ENCODE measurements at places on chromosomes 3 and 15. TPM values are rescaled to one million over a fixed set of nuclear protein-coding genes. Genes with fewer than 3 reads are reported as not detected.

GRCh38 chr15:88769161-88769971 lies 33.9 kb upstream of the ACAN start:
- DNase-seq = no peak

DNA sequence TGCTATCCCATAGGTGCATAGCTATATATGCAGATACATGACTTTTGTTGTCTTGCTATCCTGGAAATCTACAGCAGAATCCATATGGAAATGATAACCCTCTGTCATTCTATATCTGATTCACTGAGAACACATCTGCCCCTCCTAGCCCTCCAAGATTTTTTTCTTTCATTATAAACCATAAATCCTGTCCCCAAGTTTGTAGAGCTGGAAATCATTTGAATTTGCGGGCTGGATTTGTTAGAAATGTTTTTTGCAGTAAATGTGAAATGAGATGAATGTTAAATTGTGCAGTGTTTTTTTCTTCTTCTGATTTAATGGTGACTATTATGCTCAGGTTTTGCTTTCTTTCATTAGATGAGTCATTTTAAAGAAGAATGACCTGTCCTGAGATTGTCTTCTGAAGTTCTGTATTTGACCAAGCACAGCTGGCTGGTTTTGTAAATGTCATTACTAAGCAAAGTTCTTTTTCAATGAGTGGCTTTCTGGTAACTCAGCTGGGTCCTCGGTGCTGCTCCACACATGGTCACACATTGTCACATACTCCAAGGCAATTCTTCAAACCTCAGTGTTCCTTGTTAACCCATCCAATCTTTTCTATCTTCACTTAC lies 25.3 kb upstream of the ABHD17C start:
- DNase-seq = no peak

GRCh38 chr3:150771600-150771999 lies 8.6 kb upstream of the SIAH2 start:
- DNase-seq = no peak

DNA sequence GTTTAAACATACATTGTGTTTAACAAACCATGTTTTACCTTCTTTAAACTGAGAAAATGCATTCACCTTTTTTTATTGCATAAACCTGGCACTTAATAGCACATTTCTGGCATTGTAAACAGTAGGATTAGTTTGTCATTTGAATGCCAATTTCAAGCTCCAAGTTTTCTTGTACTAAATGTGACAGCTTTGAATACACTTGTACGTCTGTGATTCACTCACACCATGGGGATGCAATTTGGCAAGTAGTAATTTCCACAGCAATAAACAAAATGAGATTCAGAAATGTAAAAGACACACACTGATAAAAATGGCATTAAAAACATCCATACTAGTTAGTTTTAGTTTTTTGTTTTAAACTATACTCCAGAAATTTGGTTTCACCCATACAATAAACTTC lies 598.9 kb downstream of the SI start:
- DNase-seq = no peak

GRCh38 chr15:90143166-90143655 lies 40.9 kb upstream of the IDH2 start:
- DNase-seq = peak; percentile 50

GRCh38 chr15:31801152-31801551 lies 229.2 kb upstream of the CHRNA7 start:
- DNase-seq = no peak

DNA sequence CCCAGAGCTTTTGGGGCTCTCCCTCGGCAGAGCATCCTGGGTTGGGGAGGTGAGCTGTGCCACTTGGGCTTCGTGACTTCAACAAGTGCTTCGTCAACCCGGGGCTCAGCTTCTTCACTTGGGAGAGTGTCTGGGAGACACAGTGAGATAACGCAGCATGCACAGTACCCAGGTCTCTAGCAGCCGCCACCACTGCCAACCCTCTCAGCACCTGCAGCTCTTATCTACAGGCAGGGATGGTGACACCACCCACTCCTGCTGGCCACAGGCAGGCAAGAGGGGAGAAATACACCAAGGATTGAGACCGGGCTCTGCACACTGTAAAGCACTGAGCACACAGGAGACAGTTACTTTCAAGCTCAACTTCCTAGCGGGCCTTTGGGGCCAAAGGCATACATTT lies 11.6 kb downstream of the TKT start:
- no peak for DNase-seq

GRCh38 chr3:184145111-184145524 lies 10.0 kb downstream of the EIF2B5 start:
- DNase-seq = peak; percentile 26

- no peak for DNase-seq
Measured at GRCh38 chr15:86615816-86616215, 536.1 kb downstream of the AGBL1 start.

DNA sequence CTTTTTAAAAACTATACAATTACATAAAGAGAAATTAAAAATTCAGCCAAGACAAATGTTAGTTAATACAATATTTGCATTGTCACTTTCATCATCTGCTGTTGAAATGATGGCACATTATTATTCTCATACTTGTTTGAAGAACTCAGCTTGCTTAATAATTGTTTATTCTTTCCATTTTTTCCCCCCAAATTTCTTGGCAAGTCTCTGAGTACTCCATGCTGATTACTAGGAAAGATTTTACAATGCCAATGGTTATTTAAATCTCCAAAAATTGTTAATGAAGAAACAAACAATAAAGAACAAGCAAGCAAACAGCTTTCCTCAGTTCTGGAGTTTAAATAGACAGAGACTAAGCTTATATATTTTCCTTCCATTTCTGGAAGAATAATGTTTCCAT lies 15.1 kb upstream of the STXBP5L start:
- no peak for DNase-seq

GRCh38 chr3:51747840-51748239 lies 31.2 kb downstream of the IQCF6 start:
- DNase-seq = no peak

DNA sequence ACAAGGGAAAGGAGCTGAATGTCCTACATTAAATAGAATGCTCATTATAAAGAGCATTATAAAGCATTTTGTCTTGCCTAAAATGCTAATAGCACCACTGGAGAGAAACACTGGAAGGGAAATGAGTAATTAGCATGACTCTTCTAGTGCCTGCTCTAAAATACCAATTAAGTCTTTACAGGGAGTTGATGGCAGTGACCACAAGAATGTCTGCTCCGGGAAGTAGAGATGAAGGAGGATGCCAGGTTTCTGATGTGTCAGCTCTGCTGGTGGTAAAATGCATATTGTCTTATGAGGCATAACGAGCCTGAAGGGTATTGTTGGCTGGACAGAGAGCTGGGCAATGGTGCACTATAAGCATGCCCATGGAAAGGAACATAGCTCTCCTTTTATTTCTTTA lies 49.5 kb downstream of the MYLK start:
- DNase-seq = no peak

DNA sequence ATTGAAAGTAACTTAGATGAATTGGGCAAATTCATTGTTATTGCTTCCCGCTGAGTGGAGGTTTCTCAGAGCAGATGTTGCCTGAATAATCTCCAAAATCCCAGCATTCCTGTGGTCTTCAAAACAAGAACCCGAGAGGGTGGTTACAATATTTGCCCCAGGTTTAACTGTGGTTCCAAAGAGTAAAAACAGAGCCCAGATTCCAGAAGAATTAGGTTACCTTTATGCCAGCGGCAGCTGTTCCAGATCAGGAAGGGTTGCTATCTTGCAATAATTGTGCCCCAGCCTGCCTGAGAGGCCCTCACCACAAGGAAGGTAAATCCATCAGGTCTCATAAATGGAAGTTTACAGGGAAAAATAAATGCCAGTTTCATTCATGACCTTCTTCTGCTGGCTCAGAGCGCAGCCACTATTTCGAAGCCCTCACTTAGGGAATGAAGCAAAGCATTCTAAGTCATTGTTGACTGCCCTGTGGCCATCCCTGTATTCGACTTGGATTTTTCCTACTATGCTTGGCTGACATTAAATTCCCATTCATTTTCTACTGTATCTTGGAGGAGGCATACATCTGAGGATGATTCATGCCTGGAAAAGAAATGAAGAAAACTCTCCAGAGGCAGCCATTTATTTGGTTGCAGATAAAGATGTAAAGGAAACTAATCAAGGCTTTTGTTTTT lies 54.6 kb downstream of the SSUH2 start:
- DNase-seq = no peak

DNA sequence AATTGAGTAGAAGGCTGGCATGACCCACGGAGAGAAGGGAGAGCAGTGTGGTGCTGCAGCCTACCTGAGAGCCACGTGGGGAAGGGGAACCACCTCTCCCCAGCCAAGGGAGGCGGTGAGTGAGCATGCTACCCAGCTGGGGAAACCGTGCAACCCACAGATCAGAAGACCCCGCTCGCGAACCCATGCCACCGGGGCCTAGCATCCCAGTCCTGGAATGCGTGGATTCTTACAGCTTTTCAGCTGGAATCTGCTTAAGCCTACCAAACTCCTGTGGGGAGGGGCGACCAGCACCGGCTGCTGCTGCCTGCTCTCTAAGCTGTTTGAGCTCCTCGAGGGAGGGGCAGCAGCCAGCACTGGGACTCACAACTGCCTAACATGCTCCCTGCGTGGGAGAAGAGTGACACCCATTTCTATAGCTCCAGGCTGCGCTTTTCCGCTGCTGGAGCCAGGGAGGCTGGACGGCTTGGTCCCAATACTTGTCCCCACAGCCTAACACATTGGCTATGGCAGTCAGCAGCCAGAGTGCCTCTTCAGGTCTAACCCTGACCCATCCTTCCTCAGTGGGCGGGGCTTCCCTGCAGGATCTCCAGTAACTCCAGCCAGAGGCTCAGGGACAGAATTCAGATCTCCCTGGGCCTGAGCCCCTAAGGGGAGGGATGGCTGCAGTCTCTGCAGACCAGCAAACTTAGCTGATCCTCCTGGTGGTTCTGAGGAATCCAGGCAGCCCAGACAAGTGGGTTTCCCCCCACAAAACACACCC lies 20.0 kb upstream of the TEX55 start:
- DNase-seq = no peak

- no peak for DNase-seq
Measured at GRCh38 chr15:57460208-57460816, 84.0 kb downstream of the CGNL1 start.

DNA sequence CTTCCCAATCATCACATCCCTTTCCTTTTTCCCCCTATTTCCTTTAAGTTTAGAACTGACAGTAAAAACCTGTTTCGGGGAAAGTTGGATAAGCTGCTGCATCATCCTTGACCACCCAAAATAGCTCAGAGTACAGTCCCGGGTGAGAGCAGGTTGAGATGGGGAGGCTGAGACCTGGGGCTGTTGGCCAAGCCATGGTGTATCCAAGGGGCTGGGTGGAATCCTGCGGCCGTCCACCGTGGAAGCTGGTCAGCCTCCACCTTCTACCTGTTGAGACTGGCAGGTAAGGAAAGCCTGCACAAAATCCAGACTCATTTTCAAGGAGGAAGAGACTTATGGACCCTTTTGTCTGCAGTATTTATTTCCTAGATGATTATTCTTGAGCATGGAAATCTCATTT lies 128.2 kb upstream of the PLXNA1 start:
- DNase-seq = no peak

DNA sequence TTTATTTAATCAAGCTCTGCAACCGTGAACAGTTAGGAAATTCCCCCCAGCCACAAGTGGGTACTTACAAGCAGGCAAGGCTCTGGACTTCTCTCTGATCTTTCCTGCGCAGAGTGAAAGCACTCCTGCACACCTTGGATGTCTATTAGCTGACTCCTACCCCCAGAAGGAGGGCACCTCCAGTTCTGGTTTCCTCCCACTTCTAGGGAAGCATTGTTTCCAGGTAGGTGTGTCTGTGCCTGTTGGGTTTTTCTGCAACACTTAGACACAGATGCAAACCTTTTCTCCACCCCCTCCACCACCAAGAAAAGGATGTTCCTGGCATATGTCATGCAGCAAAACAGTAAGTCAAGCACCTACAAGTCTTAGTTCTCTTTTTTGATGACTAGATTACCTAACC lies at the start of gene ZBED2:
TSS of gene ZBED2 (minus strand) at position 115 of the 400 bp plus-strand sequence. CDS start 1,145 bp downstream, outside the sequence.
- no peak for DNase-seq

DNA sequence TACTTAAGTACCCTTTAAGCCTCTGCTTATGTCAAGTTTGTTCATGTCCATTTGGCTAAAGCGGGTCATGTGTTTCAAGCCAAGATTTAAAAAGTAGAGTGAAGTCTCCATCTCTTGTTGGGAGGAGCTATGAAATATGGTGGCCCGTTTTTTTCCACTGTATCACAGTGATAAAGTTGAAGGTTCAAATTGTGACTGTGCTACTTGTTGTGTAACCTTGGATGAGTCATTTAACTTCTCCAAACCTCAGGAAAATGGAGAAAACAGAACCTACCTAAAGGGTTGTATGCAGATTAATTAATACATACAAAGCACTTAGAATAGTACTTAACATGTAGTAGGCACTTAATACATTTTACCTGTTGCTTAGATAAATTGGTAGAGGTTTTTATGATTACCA lies 43.4 kb downstream of the SNAPC5 start:
- no peak for DNase-seq

DNA sequence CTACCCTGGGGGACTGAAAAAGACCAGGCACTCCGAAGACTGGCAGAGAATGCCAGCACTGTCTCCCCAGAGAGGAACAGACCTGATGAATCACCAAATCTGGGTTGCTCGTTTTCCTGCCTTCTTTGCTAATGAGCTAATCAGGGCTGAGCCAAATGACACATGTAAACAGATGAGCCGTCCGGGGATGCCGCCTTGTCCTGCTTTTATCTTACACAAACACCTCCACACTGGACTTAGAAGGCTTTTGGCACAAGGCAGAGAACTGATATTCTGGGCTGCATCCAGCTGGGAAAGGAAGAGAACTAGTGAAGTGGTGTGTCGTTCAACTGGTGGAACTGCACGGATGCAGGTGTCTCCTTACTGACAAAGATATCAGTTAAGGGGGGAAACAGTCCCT lies 88.1 kb downstream of the MECOM start:
- no peak for DNase-seq

- DNase-seq = no peak
Measured at GRCh38 chr3:137304313-137305056, 346.7 kb downstream of the IL20RB start.

DNA sequence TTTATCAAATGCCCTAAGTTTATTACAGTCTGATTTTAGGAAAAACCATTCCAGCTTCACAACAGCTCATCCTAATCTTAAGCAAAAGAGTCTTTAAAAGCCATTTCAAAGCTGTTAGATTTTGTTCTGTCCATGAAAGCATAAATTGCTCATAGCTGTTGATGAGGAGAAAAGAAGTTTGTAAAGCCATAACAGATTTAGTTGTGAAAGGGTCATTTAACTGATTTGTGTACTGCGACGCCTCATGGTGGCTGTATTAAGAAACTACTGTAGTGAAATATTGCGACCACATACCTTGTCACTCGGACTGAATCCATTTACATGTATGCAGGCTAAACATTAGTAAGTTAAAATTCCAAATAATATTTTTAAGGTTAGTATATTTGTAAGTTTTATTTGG lies 20.9 kb downstream of the BBX start:
- DNase-seq = no peak

Gene SPSB4
- total RNA-seq = not detected

Gene LSMEM2
- total RNA-seq = not detected

Gene RTP3
- total RNA-seq = not detected

Gene HHATL
- total RNA-seq = not detected

Gene PGBD4
- 1.8 TPM for total RNA-seq

Gene CISH
- 229 TPM for total RNA-seq

Gene XYLB
- total RNA-seq = 5.9 TPM

Gene FGF12
- total RNA-seq = not detected

Gene PATL2
- 3.9 TPM for total RNA-seq

Gene GHSR
- not detected for total RNA-seq

Gene RBMS3
- total RNA-seq = 1.9 TPM

Gene CD80
- 1.6 TPM for total RNA-seq

Gene TNFAIP8L3
- total RNA-seq = 0.22 TPM

Gene FBXL2
- not detected for total RNA-seq

Gene A4GNT
- not detected for total RNA-seq

Gene PLIN1
- 0.45 TPM for total RNA-seq

Gene VEPH1
- 0.23 TPM for total RNA-seq

Gene CFAP92
- 0.18 TPM for total RNA-seq
